A549 treated with DMSO at 1 μM for 4 hours (cell line): ENCODE measurements at places on chromosomes 12 and 14. TPM values are rescaled to one million over a fixed set of nuclear protein-coding genes. Genes with fewer than 3 reads are reported as not detected.

FMNL3 gene
- 1.6 to 2.5 TPM (median 1.8 TPM) in 5 replicates for total RNA-seq

KRT78 gene
- 0.07 to 0.19 TPM (median 0.16 TPM) in 3 of 5 replicates, not detected in the others for total RNA-seq

SLC24A4 gene
- 0.13 to 0.41 TPM (median 0.23 TPM) in 5 replicates for total RNA-seq

KRT2 gene
- total RNA-seq: 0.04 TPM in 1 of 5 replicates, not detected in the others

DEPDC4 gene
- 1.3 to 2.0 TPM (median 1.4 TPM) in 5 replicates for total RNA-seq

PZP gene
- not detected in 5 replicates for total RNA-seq

RTRAF gene
- total RNA-seq: 245 to 269 TPM (median 253 TPM) in 5 replicates

TRPV4 gene
- total RNA-seq: 0.03 to 0.08 TPM (median 0.06 TPM) in 3 of 5 replicates, not detected in the others

SLC25A47 gene
- not detected in 5 replicates for total RNA-seq

OR4K5 gene
- not detected in 5 replicates for total RNA-seq

PLEKHG7 gene
- total RNA-seq: 0.02 to 0.16 TPM in 2 of 5 replicates, not detected in the others

TMEM30B gene
- 0.12 to 0.26 TPM (median 0.20 TPM) in 5 replicates for total RNA-seq
